ENCODE measurements at places on chromosomes 7 and 10. TPM values are rescaled to one million over a fixed set of nuclear protein-coding genes. Genes with fewer than 3 reads are reported as not detected.
A peak's percentile ranks its signal among the peaks of the same experiment; 100 is the strongest.

GRCh38 chr7:128919241-128919640, 8.7 kb upstream of the KCP start:
- no peak for DNase-seq

DNA sequence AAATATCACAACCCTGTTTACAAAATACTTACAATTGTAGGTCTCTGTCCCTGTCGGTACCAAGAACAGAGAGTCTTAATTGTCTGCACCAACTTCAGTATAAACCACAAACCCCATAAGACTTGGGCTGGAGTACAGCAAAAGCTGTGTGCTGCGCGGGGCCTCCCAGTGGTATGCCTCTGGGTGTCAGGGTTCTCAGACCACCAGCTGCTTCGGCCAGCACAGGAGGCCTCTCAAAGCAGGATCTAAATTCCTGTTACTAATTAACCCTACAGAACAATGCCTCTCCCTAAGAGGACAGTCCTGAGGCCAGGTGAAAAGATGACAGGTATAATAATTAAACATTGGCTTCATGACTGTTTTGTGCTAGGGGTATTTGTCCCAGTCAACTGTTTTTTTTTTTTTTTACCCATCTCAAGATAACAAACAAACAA, 957 bp upstream of the SVIL start:
- peak; percentile 36 for DNase-seq

- DNase-seq: no peak
Observed at GRCh38 chr7:45967591-45968157, 46.6 kb upstream of the IGFBP3 start.

Gene ZNF467
- total RNA-seq: 0.17 TPM

Gene MCU
- 32.7 TPM for total RNA-seq

Gene TFEC
- 0.19 TPM for total RNA-seq

- no peak for DNase-seq
Observed at GRCh38 chr10:48898426-48898825, 41.2 kb downstream of the LRRC18 start.

DNA sequence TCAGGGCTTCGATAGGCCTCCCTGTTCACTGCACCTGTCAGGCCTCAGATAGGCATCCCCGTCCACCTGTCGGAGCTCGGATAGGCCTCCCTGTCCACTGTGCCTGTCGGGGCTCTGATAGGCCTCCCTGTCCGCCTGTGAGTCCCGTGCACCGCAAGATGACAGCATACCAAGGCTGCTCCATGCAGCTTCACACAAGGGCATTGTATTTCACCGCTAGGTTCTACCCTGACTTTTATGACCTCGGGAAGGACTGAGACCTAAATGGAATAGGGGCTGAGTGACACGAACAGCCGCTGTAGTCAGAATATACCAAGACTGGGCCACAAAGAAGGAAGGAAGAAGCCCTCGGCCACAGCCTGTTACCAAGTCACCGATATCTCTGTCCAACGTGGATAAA, 271.2 kb downstream of the DIP2C start:
- DNase-seq: no peak

Gene RNF32
- 1.0 TPM for total RNA-seq

Gene TMEM270
- total RNA-seq: not detected

Gene NPY4R
- total RNA-seq: not detected

DNA sequence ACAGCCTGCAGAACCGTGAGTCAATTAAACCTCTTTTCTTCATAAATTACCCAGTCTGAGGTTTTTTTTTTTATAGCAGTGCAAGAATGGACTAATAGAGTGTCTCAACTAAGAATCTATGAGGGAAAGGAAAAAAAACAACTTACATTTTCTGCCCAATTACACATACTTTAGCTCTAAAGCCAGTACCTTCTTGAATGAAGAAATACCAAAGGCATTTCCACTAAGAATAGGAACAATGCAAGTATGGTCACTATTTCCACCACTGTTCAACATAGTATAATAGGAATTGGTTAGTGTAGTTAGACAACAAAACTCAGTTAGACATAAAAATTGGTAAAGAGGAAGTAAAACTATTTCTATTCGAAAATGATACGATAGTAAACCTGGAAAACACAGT, 37.6 kb downstream of the MICU1 start:
- DNase-seq: no peak

DNA sequence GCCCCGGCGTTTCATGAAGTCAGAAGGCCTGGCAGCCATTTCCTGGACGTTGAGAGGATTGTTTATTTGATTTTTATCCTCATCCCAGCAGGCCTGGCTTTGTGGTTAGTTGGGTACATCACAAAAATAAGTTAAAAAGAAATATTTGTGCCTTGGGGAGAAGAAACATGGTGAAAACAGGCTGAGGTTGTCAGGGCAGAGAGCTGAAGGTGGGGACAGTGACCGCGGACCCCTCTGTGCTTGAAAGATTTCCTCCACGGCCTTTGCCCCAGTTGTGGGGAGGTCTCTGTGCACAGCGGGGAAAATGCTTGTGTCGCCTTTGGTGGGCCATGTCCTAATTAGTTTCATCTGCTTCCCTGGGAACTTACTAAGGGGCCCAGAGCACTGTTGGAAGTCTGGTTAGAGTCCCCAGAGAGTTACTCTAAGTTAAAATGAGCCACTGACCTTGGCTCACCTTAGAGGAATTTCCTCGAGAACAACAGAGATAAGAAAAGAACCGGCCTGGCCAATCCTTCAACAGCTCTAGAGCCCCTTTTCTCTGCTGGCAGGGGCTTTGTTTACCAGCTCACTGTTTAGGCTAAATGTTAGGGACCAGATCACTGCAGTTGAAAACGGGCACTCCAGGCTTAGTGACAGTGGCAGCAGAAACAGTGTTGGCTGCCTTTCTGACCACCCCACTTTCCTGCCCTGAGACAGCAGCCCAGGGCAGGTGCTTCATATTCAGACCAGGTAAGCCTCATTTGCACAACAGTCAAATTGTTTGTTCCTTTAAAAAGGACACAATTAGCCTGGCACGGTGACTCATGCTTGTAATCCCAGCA, 37.9 kb downstream of the CRCP start:
- DNase-seq: no peak

- no peak for DNase-seq
Observed at GRCh38 chr7:65812281-65812680, 60.6 kb upstream of the VKORC1L1 start.

- DNase-seq: no peak
Observed at GRCh38 chr7:114109304-114109703, 190.5 kb upstream of the PPP1R3A start.

- DNase-seq: no peak
Observed at GRCh38 chr7:81887098-81888090, 117.5 kb upstream of the HGF start.

- peak; percentile 12 for DNase-seq
Observed at GRCh38 chr7:2118630-2119190, 114.0 kb downstream of the MAD1L1 start.

Gene METTL27
- 8.5 TPM for total RNA-seq

GRCh38 chr7:91193141-91193540, 71.1 kb upstream of the FZD1 start:
- no peak for DNase-seq

Gene SFRP4
- not detected for total RNA-seq

GRCh38 chr10:49115796-49116508, 630 bp upstream of the VSTM4 start:
- no peak for DNase-seq

DNA sequence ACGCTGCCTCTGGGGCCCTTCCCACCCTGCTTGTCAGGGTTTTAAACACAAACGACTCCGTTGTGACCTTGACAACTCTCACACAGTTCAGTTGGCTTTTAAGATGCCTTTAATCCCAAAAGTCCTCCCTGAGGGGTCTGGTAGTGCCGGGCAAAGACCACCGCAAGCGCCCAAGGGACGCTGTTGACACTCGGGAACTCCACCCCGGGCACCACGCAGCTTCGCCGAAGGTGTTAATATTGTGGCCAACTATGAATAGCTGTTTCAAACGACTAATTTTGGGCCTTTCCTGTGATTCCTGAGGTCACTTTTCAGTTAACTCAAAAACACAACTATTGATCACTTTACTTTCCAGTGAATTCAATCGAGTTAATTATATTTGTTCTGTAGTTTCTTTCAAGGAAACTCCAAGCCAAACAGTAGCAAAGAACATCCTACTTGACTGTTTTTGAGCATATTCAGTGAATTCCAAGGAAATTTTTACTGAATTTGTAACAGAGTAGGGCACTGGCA, 958 bp upstream of the ESYT2 start:
- no peak for DNase-seq

DNA sequence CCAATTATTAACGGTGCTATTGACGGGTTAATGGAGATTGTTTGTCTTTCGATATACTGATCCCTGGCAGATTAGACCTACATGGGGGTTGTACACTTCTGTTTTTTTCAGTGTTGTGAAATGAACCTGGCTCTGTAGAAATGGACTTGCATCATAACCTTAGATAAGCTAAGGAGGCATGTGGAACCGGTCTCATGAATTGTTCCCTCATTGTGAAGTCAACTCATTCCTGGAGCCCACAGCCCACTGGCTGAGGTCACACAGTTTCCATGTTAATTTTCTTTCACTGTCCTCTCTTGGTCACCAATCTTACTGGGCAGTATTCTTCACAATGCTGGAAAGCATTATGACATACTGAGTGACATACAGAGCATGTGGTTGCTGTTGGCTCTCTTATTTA, 202.8 kb downstream of the BMPER start:
- no peak for DNase-seq

DNA sequence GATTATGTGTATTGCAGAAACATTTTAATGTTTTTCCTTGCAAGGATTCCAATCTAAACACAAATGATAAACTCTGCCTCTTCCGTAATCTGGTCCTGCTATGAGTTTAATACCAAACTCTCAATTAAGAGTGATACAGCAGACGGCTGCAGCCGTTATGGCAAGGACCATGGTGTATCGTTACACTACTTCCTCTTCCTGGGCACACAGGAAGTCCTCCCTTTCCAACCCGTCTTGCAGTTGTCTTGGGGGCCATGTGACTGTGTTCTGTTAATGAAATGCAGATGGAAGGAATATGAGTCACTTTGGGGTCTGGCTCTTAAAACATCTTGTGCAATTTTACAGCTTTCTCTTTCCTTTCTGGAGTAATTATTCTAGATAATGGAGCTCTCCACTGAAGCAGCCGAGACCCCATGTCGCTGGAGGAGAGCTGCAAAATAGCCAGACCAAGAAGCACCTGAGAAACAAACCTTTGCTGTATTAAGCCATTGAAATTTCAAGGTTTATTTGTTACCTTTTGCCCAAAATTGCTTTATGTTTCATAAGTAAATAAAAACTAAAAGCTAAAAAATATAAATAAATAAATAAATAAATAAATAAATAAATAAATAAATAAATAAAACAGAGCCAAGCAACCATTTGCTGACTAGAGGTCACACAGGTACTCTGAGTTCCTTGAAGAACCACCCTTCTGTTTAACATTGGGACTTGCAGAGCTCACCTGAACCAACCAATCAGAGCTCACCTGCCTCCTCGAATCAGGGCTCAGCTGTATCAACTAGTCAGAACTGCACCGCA, 74.7 kb downstream of the FRMPD2 start:
- DNase-seq: no peak

DNA sequence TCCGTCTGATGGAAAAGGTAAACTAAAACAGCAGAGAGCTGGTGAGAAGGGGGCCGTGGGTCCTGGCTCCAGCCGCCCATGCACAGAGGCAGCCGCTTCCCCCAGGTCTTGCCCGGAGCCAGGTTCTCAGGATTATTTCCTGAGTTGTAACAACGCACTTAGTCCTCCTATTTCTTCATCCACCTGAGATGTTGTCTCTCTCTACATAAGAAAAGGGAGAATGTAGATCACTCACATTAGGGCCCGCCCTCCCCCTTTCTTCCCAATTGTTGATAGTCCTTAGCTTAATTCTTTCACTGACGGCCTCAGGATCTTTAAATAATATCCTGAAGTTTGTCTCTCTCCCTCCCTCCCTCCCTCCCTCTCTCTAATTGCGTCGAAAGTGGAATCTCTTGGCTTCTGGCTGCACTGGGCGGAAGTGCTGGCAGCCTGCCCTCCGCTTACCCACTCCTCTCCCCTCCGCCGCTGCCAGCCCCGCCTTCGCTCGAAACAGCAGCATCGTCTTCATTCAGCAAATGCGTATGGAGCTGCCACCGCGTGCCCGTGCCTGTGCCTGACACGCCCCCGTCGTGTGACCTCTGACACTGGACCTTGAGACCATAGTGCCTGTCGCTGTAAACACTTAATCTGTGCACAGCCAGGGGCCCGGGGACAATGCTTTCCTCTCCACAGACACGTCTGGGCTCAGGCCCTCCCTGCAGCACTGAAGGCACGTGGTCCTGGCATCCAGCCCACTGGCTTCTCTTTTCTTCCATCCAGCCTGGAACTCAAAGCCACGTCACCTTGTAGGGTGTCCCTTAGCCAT, 174.5 kb upstream of the PPP2R2D start:
- no peak for DNase-seq

DNA sequence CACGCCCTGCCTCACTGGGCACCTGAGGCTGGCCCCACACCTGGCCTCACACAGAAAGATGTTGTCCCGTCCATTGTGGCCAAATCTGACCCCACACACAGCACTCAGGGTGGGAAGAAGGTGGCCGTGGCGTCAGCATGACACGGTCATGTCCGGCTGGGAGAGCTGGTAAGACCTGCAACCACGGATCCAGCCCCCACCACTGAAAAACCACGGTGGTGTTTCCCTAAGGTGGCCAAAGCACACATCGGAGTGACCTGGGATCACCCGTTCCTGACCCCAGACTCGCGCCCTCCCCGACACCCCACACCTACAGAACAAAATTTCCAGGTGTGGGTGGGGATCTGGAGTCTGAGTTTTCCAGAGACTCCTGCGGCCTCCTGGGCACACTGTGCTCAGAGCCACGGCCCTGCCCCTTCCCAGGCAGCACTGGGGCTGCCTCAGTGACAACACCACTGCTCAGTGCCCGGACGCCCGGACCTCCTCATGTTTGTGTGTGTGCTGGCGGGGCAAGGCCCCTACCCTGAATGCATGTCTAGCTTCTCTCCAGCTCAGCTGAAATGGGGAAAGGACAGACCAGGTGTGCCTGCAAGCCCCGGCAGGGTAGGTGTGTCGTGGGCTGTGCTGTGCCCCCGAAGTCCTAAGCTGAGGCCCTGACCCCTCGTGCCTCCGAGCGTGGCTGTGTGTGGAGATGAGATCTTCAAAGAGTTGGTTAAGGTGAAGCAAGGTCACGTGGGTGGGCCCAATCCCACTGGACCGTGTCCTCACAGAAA, 36.1 kb downstream of the STK32C start:
- no peak for DNase-seq

Gene FAM25C
- not detected for total RNA-seq

DNA sequence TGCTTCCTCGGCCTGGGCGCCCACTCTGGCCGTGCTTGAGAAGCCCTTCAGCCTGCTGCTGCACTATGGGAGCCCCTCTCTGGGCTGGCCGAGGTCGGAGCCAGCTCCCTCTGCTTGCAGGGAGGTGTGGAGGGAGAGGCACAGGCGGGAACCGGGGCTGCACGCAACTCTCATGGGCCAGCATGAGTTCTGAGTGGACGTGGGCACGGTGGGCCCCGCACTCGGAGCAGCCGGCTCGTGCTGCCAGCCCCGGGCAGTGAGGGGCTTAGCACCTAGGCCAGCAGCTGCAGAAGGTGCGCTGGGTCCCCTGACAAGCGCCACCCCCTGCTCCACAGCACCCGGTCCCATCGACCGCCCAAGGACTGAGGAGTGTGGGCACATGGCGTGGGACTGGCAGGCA, 9.0 kb upstream of the PDK4 start:
- no peak for DNase-seq

All from mammary epithelial cell (primary cell).